ENCODE measurements at places on chromosomes 7 and 10.

DNA sequence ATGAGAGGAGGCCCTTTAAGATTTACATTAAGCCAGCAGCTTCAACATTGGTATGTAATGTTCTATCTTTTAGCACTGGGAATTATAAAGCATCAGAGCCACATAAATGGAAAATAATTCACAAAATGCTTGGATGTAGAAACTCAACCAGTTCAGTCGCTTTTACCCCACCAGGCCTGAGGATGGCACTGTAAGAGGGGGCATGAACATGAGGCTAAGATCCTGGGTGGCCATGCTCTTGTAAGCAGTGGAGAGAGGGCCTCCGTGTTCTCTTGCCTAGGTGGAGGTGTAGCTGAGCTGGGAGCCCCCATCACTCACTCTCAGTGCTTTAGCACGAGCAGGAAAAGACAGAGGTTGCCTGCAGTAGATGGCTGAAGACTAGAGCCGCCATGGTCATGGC, 238.8 kb downstream of the FANK1 start:
- no peak for DNase-seq

DNA sequence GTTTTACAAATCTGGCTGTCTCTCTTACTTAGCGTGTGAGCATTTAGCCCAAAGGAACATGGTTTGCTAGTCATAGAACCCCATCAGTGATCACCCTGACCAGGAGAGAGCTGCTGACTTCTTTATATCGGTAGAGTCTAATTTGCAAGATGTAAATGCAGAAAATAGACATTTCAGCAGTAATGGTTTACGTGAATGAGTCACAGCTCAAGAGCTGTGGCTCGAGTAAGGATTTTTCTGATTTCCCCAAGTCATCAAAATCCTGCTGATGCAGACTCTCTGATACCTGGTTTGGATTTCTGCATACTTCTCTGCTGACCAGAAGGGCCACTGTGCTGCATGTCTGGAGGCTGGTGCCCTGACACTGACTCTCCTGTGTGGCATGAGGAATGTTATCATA, 25.7 kb downstream of the NUB1 start:
- no peak for DNase-seq

DNA sequence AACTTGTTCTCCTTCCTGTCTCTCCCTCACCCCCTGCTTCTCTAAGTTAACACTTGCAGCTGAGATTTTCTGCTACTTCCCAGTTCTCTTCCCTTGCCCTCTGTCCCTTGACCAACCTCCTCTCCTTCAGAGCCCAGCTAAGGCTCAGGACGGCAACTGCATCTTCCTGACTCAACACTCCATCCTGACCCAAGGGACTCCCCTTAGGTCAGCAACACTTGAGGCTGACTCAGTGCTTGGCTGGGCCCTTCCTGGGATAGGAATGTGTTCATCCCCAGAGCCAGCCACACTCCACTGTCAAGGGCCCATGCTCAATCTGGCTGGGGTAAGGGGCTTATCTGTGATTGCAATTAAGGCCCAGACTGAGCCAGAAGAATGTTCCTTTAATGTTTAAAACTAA, 3.4 kb downstream of the CALHM2 start:
- no peak for DNase-seq

GRCh38 chr7:152336754-152337368, 98.9 kb downstream of the KMT2C start:
- no peak for DNase-seq

GRCh38 chr10:129365767-129366402, 101.2 kb upstream of the MGMT start:
- DNase-seq = no peak

DNA sequence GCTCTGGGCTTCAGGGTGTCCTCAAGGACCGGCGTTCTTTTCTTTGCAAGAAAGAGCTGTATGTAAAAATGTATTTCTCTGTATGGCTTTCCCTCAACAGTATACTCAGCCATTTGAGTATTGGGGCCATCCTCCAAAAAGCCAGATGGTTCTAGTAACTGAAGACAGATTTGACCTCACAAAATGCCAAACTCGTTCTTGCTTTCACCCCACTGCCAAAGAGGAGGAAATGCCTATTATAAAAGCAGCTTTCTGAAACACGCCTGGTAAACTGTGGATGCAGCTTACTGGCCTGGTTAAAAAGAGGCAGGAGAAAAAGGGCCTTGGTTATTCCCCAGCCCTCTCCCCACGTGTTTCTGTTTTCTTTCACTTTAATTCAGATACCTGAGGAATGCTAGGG, 7.7 kb upstream of the HTR5A start:
- no peak for DNase-seq

GRCh38 chr7:52656098-52656497, 379.3 kb upstream of the POM121L12 start:
- DNase-seq = no peak

DNA sequence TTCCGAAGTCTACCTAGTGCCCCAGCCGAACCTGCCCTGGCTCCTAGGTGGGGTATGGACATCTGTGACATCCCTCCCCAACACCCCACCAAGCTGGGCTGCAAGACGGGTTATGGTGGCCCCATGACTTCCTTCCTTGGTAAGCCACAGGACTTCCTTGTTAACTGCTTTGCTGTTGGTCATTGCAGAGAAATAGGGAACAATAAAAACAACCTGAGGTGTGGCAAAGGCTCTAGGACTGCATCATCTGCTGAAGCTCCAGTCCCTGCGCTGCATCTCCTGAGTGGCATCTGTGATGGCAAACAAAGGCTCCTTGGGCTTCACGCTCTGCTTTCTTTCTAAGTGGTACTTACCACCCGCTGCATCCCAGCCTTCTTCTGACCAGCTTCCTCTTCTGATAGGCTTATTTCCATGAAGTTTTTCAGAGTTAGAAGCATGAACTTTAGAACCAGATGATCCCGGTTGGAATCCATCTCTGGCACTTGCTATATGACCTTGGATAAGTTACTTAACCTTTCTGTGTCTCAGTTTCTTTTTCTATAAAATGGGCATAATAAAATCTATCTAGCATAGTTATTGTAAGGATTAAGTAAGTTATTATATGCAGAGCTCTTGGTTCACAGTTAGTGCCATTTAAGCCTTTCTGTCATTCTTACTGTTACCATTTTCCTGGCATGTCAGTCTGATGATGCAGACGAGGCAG, 216.8 kb downstream of the RPS24 start:
- no peak for DNase-seq

GRCh38 chr10:46548498-46549090, 7.9 kb downstream of the GPRIN2 start:
- DNase-seq = no peak

- no peak for DNase-seq
Observed at GRCh38 chr10:112221545-112221944, 38.0 kb upstream of the GPAM start.

GRCh38 chr10:49597426-49598163, 12.5 kb upstream of the SLC18A3 start:
- DNase-seq = no peak

GRCh38 chr10:24495666-24496460, 227.8 kb downstream of the ARHGAP21 start:
- no peak for DNase-seq

- DNase-seq = no peak
Observed at GRCh38 chr10:78217336-78217735, 183.7 kb downstream of the RPS24 start.

- DNase-seq = no peak
Observed at GRCh38 chr7:36895192-36895591, 170.9 kb upstream of the AOAH start.
